Left lobe of liver (tissue), 2 donors: ENCODE measurements at places on chromosomes 7 and 10.

- no peak for DNase-seq
These were observed 98.9 kb upstream of the PRKCQ start for GRCh38 chr10:6678956-6679355.

DNA sequence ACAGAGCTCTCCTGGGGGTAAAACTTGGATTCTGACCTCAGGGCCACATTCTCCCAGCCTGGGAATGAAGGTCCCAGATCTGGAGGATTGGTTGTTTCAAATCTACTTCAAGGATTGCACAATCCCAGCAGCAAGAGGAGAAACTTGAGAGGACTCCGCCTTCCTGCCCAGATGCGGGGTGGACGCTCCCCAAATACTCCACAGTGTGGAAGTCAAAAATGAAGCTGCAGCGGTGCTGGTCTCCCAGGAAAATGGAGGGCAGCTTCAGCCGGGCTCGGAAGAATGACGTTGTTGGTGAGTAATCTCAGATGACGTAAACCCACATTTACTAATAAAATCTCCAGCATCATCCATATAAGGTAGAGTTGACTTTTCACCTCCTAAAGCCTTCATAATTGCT, 31.5 kb upstream of the PPP2R2D start:
- no peak for DNase-seq

DNA sequence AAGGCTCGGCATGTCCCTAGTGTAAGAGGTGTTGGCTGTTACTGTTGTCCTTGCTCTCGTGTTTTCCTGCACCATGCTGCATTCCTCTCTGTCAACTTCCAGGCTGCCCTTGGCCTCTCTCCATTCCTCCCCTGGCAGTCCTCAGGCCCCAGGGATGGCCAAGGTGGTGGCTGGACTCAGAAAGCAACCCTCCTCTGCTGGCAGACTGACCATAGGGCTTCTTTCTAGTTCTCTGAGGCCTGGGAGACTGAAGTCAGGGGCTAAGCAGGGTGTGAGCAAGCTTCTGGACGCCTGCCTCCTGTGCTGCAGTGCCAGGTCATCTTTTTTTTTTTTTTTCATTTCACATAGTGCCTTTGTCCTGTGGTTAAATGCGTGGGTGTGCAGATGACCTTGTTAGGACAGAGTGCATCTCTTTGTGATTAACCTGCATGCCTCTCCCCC, 72.0 kb downstream of the GOLGA7B start:
- no peak for DNase-seq

GRCh38 chr7:148434887-148435286, 155.7 kb upstream of the C7orf33 start:
- DNase-seq = no peak

DNA sequence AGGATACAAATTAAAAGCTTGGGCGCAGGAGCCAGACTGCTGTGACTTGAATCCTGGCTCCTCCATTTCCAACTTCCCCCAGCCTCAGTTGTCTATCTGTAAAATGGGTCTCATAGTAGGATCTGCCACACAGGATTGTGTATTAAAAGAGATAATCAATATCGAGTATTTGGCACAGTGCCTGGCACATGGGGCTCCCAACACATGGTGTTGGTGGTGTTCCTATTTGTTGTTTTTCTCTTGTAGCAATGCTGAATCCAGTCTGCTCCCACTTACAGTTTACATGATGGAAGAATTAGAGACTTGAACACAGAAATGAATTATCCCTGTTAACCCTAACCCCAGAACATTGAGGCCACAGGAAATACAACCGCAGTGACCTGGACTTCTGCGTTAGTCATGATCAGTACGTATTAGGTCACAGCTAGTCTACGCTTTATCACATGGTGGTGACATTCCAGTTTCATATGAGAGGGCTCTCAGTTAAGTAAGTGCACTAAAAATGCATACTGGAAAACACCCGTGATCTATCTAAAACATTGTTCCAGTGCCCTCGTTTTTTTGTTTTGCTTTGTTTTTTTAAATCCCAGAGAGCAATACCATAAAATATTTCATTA, 169.5 kb upstream of the KLF14 start:
- DNase-seq = peak; percentile 43

DNA sequence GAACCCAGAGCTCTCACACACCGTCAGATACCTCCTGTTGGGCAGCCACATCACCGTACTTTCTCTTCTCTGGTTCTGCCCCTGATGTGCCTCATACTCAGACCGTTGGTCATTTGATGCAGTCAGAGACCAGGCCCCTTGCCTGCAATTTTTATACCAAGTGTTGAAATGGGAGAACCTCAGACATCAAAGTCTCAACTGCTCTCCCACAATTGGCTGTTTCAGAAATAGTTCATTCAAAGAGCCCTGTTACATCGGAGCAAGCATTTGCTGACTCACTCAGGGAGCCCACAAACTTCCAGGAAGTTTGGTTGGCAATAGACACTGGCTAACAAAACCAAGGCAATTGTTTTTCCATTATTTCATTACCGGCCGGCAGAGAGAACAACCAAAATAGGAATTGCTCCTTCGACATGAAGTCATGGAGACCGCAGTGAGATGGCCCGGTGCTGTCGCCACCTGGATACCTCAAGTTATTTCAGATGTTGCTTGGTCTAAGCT, 33.5 kb upstream of the ADAM12 start:
- DNase-seq = no peak

DNA sequence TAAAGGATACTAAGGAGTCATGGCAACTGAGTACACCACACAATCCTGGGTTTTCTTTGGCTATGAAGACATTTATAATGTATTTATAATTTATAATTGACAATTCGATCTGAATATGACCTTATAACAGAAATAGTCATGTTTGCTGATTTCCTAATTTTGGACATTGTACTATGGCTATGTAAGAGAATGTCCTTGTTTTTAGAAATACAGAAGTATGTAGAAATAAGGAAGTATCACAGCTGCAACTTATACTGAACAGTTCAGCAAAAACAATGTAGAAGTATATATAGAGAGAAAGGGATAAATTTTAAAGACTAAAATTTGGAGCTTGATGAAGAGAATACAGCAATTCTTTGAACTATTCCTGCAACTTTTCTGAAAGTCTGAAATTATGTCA, 32.6 kb downstream of the PRLHR start:
- DNase-seq = no peak

- no peak for DNase-seq
These were observed 19.1 kb upstream of the INPP5F start for GRCh38 chr10:119706521-119707278.

DNA sequence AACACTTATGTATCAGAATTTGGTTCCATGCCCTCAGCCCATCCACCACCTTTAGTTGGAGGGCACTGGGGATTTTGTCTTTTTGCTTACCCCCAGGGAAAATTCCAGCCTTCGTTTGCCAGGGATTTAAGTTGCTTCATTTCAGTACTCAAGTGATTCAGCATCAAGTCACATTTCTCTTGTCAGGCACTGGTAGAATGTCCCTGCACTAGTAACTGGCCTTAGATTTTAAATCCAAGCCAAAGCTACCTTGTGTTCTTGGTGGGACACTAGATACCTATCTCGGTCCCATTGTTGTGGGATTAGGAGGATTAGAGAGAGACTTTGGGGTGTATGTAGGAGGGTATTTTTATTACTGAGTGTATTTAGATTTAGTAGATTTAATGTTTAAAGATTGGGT, 613.1 kb downstream of the SUGCT start:
- no peak for DNase-seq

DNA sequence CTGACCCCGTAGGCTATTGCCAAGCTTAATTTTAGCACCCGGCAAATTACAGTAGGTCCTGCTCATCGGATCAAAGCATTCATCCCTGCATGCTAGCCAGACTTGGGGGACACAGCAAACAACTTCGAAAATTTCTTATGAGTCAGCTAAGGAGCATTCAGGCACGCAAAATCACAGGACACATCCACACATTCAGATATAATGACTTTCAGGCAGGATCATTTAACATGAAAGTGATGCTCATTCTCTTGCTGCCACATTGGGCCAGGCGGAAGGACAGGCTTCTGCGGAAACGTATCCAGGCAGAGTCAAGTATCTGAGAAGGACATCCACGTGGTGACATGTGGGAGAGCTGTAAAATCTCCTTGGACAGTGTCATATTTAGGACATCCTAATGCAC, 474.0 kb upstream of the NRP1 start:
- DNase-seq = no peak

DNA sequence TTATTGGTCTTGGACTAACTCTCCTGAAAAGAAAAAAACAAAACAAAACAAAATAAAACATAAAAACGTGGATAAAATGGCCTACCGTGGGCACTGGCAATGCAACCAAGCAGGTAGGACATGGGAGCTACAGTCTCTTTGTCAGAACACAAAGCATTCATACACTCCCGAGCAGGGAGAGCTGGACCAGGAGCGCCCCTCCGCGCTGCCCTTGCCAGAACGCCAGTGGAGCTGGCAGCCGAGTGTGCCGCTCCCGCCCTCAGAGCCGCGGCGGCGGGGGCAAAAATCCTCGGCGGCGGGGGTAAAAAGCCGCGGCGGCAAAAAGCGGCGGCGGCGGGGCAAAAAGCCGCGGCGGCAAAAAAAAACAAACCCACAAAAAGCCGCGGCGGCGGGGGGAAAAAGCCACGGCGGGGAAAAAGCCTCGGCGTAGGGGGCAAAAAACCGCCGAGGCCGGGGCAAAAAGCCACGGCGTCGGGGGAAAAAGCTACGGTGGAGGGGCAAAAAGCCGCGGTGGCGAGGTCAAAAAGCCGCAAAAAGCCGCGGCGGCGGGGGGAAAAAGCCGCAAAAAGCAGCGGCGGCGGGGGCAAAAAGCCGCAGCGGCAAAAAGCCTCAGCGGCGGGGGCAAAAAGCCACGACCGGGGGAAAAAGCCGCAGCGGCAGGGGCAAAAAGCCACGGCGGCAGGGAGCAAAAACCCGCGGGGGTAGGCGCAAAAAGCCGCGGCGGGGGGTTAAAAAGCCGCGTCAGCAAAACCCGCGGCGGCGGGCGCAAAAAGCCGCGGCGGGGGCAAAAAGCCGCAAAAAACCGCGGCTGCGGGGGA, 418.1 kb downstream of the ZNF716 start:
- DNase-seq = peak; percentile 75

GRCh38 chr7:44793919-44794318, 2.6 kb upstream of the PPIA start:
- DNase-seq = no peak

DNA sequence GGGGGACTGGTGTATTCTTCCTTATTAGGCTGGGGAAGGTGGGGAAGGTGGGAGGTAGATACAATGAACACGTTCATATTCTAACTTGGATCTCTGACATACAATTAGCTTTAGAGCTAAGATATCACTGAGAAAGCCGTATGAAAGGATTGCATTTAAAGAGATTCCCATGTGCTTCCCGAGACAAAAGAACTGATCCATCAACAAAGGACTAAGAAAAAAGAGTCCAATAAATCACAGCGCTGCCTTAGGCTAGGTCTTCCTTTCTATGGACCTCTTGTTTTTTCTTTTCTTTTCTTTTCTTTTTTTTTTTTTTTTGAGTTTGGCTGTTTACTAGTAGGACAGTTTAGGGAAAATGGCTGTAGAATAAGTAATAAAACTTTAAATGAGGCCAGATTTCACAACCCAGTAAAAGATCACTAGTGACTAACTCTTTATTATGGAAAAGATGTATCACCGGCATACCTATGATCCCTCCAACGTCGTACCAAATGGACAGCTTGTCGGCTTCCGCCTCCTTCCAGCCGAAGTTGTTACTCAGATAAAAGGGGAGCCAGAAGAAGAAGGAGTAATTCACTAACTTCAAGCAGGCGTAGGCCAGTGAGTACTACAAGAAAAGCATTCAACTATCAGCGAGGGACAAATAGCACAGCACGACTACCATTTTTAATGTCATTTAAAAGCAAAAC, 50.0 kb downstream of the SLC37A3 start:
- no peak for DNase-seq
